Peyer's patch (tissue), 4 donors: ENCODE measurements at places on chromosomes 1 and 21. TPM values are rescaled to one million over a fixed set of nuclear protein-coding genes. Genes with fewer than 3 reads are reported as not detected.

- no peak for DNase-seq
These were observed 23.0 kb downstream of the MTARC1 start for GRCh38 chr1:220809704-220810103.

DNA sequence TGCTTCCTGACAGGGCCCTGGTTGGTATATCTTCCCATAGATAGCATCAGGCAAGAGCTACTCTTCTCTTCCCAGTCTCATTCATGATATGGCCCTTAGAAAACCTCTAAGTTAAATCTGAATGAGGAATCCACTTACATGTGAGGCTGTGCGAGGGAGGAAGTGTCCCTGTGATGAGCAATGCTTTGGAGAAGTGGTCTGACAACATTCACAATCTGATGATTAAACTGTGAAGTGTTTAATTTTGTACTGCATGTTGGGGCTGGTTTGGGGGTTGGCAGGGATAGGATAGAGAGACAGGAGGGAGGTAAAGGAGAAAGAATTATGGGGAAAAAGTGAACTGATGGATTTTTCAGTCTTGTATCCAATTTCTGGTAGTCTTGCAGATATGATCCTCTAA, 421.2 kb upstream of the DAB1 start:
- DNase-seq: no peak

GRCh38 chr1:30522031-30523004, 201.1 kb downstream of the MATN1 start:
- no peak for DNase-seq

GRCh38 chr1:164188497-164188896, 370.5 kb upstream of the PBX1 start:
- no peak for DNase-seq

DNA sequence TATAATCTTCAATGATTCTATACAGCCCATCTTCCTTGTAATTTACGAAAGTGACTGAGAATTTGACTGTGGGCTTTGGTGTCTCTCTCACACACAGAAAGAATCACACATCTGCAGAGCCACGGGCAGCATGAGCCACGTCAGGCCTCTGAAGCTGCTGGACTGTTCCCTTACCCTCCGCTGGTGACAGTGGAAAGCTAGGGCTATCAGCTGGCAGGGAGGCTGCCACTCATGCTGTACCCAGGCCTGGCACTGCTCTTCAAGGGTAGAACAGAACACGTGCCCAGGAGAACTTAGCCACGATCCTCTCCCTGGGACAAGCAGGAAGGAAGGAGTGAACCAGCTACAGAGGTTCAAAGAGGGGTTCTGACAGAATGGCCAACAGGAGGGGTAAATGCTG, 90.7 kb downstream of the JAK1 start:
- no peak for DNase-seq

DNA sequence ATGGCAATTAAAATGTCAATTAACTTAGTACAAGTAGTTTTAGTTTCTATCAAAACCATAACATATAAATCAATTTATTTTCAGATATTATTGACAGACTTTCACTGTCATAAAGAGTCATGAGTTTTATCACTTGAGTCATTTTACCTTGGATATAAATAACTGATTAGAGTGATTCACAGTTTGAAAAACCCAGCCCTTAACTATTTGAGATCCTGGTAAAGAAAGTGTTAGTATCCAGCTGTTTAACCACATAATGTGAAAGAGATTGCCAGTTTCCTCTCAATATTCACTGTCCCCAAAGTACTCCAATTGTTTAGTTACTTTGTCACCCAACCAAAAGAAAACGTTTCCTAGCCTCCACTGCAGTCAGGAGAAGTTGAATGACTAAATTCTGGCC, 91.3 kb downstream of the UCHL5 start:
- DNase-seq: no peak

- no peak for DNase-seq
These were observed 181.1 kb upstream of the APP start for GRCh38 chr21:26351661-26352060.

DNA sequence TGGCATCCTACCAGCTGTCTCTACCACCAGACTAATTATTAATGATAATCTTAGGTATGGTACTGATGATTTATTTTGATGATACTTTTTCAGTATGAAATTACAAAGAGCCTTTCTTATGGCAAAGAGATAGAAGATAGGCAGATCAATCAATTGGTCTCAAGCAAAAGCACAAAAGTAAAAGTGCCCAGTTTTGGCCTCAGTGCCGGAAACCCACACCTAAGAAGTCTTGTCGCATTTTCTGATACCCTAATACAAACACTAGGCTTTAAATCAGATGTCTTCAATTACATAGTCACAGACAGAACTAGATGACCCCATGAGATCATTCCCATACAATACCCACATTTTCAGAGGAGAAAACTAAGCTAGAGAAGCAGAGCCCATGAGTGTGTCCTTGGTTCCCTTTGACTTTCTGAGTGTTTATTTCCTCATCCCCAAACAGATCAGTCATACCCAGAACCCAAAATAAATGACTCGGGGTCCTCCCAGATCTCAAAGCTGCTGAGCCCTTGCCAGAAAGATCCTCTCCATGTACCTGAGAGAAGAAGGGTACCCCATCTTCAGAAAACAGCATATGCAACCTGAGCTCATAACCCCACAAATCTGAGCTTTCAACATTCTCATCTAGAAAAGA, 7.7 kb downstream of the ITPKB start:
- no peak for DNase-seq

- no peak for DNase-seq
These were observed 20.3 kb downstream of the ZYG11A start for GRCh38 chr1:52862666-52863458.

GRCh38 chr1:246001837-246002230, 505.2 kb downstream of the SMYD3 start:
- DNase-seq: no peak

Gene AADACL3
- total RNA-seq: not detected

Gene NFIA
- total RNA-seq: 32.0 TPM

Gene VSIG8
- total RNA-seq: not detected

Gene HFM1
- not detected for total RNA-seq

Gene UTS2
- total RNA-seq: not detected

Gene NT5C1A
- not detected for total RNA-seq
